ENCODE measurements at places on chromosomes 4 and X.

DNA sequence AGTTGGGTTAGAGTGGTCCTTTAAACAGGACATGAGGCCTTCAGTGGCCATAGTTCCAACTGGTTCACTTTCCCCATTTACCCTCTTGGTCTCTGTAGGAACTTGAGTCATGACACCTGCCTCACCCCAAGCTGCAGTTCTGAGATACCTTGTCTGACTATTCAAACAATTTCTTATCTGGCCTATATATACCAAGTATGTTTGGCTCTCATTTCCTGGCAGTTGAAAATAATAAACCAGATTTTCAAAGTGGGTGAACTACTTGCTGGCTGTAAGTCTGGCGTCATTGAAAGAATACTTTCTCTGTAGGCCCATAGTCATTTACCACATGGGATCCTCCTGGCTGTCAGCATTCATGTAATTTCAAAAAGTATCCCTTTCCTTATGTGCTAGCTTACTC, 228.8 kb downstream of the SHROOM3 start:
- H3K4me3 ChIP-seq = no peak overlapping the region
- H3K27ac ChIP-seq = no peak overlapping the region
- DNase-seq = no peak
- no peaks in the 10 kb centered on the region for H3K36me3 ChIP-seq
- H3K27me3 ChIP-seq = no peaks in the 10 kb centered on the region

DNA sequence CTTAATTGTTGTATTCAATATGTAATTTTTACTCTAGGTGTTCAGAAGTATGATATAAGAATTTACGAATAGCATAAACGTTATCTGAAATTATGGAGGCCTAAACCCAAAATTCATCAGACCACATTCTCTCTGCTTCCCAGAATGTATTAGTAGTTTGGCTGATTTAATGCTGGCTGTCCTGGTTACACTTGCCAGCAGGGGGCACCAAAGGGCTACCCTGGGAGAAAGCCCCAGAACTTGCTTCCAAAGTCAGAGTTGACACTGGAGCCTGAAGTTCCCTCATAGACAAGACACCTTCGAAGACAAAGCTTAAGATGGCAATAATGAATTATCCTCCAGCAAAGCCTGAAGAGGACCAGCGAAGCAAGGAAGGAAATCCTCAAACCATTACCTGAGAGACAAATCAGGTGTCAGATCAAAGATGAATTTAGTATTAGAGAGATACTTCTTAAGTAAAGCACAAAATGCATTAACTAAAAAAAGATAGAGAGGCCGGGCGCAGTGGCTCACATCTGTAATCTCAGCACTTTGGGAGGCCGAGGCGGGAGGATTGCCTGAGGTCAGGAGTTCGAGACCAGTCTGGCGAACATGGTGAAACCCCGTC, 11.3 kb upstream of the ANOS1 start:
- no peak overlapping the region for H3K4me3 ChIP-seq
- no peaks in the 10 kb centered on the region for H3K27me3 ChIP-seq
- H3K36me3 ChIP-seq = no peaks in the 10 kb centered on the region

DNA sequence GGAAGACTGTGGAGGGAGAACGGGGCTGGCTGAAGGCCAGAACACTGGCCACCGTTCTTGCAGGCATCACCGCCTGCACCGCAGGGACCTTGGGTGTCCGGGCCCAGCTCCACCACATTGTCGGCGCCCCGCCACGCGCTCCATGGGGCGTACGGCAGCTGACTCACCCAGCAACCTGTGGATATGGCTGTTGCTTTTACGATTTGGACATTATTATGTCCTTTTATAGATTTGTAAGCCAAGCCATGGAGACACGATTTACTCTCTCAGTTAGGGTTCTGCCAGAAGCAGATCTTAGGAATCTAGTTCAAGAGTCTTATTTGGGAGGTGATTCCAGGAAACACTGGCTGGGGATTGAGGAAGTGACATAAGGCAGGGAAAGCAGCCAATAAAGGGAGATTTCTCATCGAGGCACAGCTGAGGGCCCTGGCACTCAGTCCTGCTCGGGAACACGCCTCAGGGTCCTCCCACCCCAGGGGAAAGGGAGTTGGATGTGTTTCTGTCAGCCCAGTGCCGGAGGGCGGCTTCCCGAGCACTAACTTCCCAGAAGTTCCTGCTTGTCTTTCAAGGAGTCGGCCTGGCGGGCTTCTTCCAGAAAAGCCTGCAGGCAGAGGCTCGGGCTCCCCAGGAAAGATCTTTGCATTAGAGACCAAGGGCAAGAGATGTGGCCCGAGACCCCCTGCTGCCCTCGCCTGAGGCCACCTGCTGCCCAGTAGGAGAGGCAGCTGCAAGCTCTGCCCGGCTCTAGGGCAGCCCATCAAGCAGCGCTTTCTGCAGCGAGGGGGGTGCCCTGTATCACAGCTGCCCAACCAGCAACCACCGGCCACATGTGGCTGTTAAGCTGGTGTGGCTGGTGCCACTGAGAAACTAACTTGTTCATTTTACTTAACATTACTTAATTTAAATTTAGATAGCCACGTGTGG, 52.9 kb downstream of the CRMP1 start:
- no peaks in the 10 kb centered on the region for H3K36me3 ChIP-seq
- no peak for DNase-seq
- H3K27me3 ChIP-seq = no peaks in the 10 kb centered on the region
- no peaks in the 10 kb centered on the region for H3K4me1 ChIP-seq
- H3K27ac ChIP-seq = no peak overlapping the region

GRCh38 chrX:115408771-115409400, 119.4 kb downstream of the LUZP4 start:
- no peaks in the 10 kb centered on the region for H3K27me3 ChIP-seq
- no peaks in the 10 kb centered on the region for H3K4me1 ChIP-seq
- no peak overlapping the region for H3K4me3 ChIP-seq
- no peaks in the 10 kb centered on the region for H3K36me3 ChIP-seq

GRCh38 chr4:53962516-53963225, 101.7 kb downstream of the CHIC2 start:
- no peak overlapping the region for H3K27ac ChIP-seq
- no peak overlapping the region for H3K4me3 ChIP-seq
- no peaks in the 10 kb centered on the region for H3K27me3 ChIP-seq
- DNase-seq = no peak

DNA sequence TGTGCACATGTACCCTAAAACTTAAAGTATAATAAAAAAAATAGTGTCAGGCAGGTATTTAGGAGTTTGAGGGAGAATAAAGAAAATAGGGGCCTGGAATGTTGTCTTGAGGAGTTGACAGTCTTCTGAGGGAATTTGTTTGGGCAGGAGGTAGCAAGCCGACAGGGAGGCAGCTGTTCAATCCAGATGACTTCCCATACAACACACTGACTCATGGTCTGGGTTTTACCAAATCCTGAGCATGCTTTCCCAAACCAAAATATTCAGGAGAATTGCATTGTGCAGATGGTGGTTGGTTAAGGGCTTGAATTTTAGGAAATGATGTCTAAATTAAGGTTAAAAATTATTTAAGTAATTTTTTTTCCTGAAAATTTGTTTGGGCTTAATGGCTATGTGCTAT, 430.0 kb downstream of the INPP4B start:
- no peaks in the 10 kb centered on the region for H3K36me3 ChIP-seq
- peak overlapping the region; percentile 70 for H3K27ac ChIP-seq
- H3K4me1 ChIP-seq = peaks cover 43% of the 10 kb centered on the region
- no peaks in the 10 kb centered on the region for H3K27me3 ChIP-seq

- H3K27ac ChIP-seq = no peak overlapping the region
- no peaks in the 10 kb centered on the region for H3K36me3 ChIP-seq
- DNase-seq = no peak
- H3K27me3 ChIP-seq = no peaks in the 10 kb centered on the region
Observed at GRCh38 chr4:168569931-168570276, 73.1 kb downstream of the PALLD start.

DNA sequence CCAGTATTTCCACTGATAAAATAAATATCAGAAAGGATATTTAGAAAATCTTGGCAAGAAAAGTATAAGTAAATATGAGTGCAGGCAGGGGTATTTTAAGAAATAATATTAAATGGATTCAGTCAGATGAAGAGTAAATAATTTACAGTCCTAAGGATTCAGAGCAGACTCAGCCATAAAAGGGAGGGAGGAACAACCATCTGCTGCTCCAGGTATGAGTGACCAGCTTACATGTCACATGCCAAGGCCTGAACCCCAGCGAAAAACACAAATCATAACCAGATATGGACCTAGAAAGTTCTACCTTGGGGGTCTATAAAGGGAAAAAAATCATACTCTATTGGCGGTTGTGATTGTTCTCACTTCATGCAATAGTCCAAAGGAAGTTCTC, 166.8 kb downstream of the COL4A6 start:
- no peak overlapping the region for H3K27ac ChIP-seq
- no peaks in the 10 kb centered on the region for H3K36me3 ChIP-seq
- no peaks in the 10 kb centered on the region for H3K27me3 ChIP-seq
- no peak for DNase-seq
- H3K4me1 ChIP-seq = no peaks in the 10 kb centered on the region
